ENCODE measurements at places on chromosomes 11 and 22.

- no peak for DNase-seq
Observed at GRCh38 chr11:134562941-134563471, 151.0 kb upstream of the B3GAT1 start.

DNA sequence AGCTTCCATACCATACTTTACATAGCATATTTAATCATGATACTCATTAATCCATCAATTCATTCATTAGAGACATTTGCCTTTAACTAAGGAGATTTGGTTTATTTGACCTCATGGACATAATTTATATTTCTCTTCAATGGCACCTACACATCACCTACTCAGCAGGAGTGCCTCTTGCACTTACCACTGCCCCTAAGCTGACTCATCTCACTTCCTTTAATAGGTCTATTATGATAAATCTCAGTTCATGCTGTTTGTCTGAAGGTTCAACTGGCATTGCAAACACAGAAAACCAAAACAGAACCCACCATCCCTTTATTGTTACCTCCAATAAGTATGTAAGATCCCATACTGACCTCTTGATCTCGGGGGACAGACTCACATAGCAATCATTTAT, 186.7 kb downstream of the LUZP2 start:
- no peak for DNase-seq

DNA sequence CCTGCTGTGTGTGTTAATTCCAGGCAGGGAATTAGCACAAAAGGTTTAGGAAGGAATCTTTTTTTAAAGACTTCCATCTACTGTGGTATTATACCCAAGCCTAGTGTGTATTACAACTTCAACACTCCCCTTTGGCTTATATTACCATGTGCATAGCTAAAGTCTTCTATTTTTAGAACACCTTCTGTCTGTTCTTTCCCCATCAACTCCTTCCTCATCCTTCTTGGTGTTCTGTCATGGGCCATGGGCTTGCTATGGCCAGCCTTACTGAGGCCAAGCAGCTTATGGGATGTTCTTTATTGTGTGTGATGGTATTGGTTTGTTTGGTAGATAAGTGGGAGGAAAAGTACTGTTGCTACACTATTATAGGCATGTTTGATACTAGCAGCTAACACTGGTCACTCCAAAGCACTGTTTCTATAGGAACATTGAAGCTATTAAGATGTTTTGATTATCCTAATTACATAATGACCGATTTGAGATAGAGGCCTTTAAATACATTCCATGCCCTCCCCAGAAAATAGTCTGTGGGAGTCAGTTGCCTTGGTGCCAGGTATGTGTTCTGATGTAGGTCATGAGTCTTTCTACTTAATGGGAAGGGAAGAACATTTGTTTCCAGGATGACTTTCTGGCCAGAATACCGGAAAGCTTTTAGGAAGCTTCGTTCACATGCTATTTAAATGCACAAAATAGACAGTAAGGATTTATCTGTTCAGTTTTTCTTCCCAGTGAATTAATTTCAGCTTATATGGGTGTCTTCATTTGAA, 16.5 kb downstream of the MCAM start:
- no peak for DNase-seq

DNA sequence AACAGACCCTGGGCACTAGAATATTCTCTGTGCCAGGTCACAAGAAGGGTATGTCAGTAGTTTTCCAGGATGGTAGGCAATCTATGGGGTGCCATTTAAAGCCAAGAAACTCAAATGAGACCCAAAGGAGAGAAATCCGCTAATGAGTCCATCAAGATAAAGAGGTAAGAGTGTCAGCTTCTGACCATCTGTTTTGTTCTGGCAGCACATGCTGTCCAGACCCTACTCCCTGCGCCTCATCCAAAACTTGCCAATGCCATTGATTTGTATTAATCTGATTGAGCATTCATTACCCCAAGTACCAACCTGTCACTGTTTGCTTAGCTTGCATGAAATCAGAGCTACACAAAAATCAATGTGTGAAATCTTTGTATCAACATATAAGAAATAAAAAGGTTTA, 229.0 kb downstream of the BLID start:
- DNase-seq, result no peak

DNA sequence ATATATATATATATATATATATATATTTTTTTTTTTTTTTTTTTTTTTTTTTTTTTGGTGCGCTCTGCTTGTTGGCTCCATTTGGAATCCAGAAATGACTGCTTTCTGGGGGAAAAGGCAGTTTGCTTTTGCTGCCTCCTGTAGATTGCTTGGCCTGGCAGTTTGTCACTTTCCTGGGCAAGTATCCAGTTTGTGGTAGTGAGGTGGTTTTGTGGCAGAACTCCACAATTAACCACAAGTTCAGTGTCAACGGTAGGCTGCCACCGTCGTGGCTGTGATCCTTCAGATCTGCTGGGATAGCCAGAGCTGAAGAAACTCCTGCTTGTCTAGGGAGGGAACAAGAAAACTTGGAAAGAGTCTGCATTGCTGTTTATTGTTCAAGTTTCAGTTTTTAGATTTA, 5.0 kb upstream of the PDE3B start:
- no peak for DNase-seq
